NCI-H1092 (cell line): ENCODE measurements at places on chromosomes 3 and 15.
A peak's percentile ranks its signal among the peaks of the same experiment; 100 is the strongest.

- no peak for DNase-seq
These were observed 7.7 kb downstream of the CGNL1 start for GRCh38 chr15:57384024-57384423.

DNA sequence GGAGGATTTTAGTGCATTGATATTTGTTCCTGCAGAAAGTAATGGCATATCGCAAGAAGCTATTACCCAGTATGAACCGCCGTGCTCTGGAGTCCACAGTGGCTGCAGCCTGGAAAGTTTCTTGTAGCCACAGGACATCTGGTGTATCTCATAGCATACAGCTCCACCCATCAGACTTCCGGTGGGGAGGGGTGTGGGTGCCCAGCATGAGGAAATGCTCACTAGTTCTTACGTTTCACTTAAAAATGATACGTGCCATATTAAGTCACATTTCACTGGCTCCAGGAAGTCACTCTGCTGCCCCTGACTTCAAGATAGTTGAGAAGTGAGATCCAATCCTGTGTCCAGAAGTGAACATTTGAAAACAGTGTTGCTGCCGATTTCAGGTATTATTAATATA is 990.4 kb downstream of the GBE1 start:
- DNase-seq: no peak

- DNase-seq: no peak
These were observed 1178.7 kb upstream of the GBE1 start for GRCh38 chr3:82940124-82940523.

DNA sequence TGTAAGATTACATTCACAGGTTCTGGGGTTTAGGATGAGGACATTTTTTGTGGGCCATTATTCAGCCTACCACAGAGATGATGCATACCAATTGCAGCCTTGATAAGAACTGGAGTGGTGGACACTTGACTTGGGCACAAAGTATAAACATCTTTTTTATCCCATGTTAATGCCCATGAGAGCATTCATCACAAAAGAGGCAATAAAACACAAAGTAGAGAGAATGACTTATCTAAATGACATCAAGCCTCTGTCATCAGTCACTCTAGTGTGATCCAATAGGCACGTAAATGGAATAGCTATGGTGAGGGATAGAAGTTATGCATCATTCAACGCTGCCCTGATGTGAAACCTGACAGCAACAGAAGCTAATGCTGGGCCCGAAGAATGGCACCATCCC is 25.8 kb downstream of the VEPH1 start:
- no peak for DNase-seq

- peak; percentile 33 for DNase-seq
These were observed 29.3 kb upstream of the MYO1E start for GRCh38 chr15:59401824-59402569.

GRCh38 chr3:45978006-45978761 is 17.4 kb downstream of the FYCO1 start:
- DNase-seq: no peak

DNA sequence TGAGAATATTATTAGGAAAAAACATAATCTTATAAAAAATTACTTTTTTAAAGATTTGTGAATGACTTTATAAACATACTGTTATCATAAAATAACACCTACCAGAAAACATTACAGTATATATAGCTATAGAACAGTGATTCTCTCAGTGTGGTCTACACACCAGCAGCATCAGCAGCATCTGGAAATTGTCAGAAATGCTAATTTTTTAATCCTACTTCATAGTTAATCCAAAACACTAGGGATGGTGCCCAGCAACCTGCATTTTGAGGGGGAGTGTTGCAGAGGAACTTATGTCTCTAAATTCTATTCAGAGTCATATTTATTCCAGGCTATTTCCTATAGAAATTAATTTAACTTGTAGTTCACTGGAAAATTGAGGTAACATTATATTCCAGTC is 1107.8 kb downstream of the IGSF11 start:
- no peak for DNase-seq

DNA sequence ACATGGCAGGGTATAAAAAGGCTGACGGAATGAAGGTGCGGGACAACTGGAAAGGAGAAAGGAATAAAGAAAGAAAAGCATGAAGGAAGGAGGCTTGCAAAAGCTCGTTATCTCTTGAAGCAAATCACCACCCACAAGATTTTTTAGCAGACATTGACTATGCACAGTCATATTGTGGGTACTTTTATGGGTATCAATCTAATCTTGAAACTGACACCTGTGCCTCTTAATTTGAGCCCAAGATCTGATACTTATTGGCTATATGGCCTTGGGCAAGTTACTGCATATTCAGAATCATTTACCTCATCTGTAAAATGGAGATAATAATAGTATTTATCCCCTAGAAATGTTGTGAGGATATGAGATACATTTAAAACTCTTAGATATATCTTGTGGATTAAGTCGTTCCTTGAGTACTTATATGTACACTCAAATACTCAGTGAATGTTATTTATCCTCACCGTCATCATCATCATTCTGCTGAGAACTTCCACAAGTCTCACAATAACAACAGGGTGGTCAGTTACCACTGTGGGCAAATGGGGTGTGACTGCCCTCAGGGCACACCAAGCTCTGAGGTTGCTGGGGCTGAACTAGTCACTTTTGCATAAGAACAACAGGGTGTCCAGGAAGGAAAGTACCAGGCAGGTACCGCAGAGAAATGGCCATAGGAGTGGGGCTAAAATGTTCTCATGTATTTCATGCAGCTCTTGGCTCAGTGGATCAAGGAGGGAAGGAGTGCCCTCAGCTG is 266.1 kb downstream of the SLC9A9 start:
- no peak for DNase-seq

GRCh38 chr3:123335007-123335670 is 113.8 kb downstream of the ADCY5 start:
- DNase-seq: no peak

GRCh38 chr3:143163562-143164100 is 44.1 kb downstream of the CHST2 start:
- DNase-seq: no peak

DNA sequence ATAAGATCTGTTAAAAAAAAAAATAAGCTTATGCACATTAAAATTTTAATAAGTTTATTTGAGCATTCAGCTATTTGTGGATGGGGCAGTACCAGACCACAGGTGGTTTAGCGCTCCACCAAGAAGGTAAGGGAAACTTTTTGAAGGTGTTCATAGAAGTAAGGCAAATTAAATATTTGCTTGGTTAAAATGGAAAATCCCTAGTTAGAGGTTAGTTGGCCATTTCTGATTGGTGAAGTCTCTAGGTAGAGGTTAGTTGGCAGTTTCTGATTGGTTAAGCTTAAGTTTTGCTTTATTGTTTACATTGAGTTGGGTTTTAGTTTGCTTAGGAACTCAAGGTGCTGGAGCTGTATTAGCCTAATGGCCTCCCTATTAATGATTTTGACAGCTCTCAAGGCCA is 30.7 kb downstream of the SCN11A start:
- no peak for DNase-seq

DNA sequence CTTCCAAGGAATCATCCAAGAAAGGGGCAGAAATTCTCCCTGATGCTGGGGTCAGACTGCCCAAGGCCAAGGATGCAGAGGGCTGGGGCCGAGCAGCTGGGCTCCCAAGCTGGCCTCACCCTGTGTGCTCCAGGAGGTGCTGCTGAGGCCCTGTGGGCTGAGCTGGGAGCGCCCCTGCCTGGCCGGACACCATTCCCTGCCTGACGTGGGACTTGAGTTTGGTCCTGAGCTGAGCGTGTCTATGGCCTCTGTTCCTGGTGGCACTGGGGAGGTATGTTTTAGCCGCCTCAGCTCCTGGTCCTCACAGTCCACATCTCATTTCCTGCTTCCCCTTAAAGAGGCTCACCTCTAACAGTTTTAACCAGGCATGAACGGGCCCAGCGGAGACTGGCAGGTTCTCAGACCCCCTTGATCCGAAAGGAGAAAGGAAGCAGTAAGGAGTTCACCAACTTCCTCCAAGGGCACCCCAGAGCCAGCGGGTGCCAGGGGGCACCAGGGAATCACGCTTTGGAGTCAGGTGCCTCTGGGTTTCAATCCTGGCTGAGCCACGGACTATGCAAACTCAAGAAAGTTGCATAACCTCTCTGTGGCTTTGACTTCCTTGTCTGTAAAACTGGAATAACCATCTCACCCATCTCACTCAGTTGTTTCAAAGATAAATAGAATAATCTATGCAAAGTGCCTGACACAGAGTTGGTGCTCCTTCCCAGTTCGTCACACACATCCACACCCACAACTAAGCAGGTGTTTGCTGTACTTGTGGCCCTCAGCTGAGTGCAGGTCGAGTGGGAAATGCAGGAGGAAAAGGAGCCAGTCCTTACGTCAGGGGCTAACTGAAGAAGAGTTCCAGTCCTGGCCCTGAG is 48.6 kb downstream of the SLC12A8 start:
- DNase-seq: no peak

DNA sequence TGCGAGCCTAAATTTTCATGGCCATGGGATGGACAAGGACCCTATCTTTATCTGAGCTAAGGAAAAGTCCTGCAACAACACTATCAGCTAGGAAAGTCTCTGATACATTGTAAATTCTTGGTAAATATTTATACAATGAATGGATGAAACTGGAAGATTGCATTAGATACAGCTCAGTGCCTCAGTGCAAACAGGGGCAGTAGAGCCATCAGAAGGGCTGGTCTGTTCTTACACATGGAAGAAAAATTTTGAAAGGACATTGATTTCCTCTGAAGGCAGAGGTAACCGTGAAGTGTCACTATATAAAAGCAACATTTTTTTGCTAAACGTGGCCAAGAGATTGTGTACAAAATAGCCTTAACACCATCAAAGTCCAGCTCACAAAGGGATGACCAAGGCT is 153.2 kb upstream of the GADL1 start:
- DNase-seq: no peak

DNA sequence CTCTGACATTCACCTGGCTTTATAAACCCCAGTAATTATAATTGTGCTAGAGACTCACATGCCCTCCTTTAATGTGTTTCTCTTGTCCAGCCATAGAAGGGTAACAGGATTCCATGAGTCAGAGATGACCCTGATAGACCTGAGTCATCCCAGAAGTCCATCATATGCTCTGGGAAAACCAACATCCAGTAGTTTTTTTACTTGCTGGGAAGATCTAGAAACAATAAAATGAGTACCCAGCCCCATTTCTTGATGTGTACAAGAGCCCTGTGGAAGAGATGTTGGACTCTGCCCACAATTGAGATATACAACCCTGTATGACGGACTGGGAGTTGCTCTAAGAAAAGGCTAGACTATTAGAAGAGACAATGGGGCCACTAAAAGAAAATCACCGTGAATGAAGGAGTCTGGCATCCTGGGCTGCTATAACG is 22.4 kb upstream of the THUMPD3 start:
- no peak for DNase-seq

DNA sequence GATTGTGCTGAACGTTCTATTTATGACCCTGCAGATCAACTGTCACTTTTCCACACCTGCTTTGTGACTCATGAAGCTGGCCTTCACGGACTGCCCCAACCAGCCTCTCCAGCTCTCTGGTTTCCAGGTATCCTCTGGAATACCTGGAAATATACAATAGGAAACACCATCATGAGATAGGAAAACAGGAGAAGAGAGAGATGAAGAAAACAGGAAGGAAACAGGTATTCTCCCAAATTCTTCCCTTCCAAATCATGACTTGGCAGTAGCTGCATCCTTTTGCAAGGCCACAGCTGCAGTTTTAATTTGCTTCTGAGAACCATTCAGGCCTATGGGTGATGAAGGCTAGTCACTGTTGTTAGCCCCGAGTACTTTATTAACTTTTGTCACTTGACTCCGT is 909.1 kb downstream of the EPHA3 start:
- no peak for DNase-seq

- no peak for DNase-seq
These were observed 13.2 kb downstream of the ARHGEF3 start for GRCh38 chr3:56788521-56788920.

DNA sequence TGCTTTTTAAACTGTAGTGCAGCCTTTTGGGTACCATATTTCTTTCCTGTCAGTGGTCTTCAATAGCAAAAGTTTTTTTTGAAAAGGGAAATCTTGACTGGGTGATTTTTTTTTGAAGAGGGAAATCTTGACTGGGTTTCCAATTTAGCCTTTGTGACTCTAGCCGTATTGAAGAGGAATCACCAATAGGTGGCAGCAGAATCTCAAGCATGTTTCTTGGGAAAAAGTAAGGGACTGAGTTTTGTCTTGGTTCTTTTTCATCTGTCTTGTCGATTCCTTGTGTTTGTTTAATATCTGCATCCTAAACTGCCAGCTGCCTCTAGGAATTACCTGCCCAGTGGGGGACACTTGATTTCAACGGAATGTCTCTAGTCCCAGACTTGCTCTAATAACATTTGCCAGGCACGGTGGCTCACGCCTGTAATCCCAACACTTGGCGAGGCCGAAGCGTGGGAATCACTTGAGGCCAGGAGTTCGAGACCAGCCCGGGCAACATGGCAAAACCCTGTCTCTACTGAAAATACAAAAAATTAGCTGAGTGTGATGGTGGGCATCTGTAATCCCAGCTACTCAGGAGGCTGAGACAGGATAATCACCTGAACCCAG is 89.2 kb downstream of the RBPMS2 start:
- DNase-seq: peak; percentile 16
